Skin of body (tissue), 3 donors: ENCODE measurements at places on chromosomes 12 and 14. TPM values are rescaled to one million over a fixed set of nuclear protein-coding genes. Genes with fewer than 3 reads are reported as not detected.

Gene GPR137C
- 3.0 TPM for total RNA-seq

Gene CD163
- 15.0 TPM for total RNA-seq

DNA sequence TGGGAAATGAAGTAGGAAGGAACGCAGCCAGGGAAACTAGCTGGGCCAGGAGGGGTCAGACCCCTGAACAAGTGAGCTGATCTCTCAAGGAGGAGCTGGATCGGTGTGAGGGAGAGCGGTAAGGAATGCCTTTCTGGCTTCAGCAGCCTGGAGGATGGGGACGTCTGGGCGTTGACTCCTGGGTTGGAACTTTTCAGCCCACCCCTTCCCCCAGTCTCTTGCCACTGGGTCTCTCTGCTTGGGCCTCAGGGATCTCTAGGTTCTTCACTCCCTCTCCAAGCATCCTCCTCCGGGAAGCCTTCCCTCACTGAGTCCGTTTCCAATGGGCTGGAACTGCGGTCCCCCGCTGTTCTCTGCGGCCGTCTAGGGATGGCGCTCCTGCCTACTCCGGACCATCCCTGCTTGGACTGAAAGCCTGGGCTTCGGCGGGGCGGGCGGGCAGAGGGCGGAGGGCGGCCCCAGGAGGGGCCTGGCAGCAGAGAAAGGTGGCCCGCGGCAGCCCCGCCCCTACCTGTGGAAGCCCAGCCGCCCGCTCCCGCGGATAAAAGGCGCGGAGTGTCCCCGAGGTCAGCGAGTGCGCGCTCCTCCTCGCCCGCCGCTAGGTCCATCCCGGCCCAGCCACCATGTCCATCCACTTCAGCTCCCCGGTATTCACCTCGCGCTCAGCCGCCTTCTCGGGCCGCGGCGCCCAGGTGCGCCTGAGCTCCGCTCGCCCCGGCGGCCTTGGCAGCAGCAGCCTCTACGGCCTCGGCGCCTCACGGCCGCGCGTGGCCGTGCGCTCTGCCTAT, at the start of gene KRT7:
KRT7 (plus strand) TSS at position 570 of the 788 bp plus-strand sequence; CDS start at position 624, 54 bp downstream.
- DNase-seq = no peak

- DNase-seq = no peak
Measured at GRCh38 chr12:105764216-105764835, 374.4 kb downstream of the NUAK1 start.

Gene NELL2
- total RNA-seq = 12.7 TPM

- DNase-seq = peak; percentile 43
Measured at GRCh38 chr12:71333418-71333817, 106.2 kb upstream of the LGR5 start.

DNA sequence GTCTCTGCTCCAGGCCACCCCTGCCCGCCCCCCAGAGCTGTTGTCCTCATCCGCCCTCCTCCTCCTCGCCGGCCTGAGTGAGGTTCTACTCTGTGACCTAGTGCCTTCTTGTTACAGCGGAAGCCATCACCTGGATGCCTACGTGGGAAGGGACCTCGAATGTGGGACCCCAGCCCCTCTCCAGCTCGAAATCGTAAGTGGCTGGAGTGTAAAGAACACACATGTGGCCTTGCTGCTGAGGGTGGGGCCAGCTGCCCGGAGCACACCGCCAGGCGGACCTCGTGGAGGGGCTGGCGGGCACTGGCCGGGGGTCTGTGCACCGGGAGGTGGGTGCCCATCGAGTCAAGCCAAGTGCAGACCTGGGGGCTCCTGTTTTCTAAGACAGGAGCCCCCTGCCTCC, 19.4 kb downstream of the MEG3 start:
- DNase-seq = no peak

DNA sequence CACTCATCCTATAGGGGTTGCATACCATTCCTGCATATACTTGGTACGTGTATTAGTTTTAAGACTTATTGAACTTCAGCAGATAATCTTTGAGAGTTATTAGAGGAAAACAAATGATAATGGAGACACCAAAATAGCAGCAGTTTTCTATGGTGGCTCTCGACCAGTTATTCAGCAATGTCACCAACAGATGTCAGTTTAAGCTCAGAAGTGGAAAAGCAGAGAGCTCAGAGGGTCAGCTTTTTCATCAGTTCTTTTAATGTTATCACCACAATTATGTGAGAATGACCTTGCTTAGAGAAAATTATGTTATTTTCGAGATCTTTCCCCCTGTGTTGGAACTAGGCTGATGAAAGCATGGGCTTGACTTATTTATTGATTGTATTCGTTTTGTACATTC, 32.0 kb downstream of the PTPN11 start:
- no peak for DNase-seq

GRCh38 chr14:38366374-38366773, 110.5 kb upstream of the CLEC14A start:
- DNase-seq = no peak

Gene KRT6C
- total RNA-seq = 3.5 TPM

- no peak for DNase-seq
Measured at GRCh38 chr14:69086537-69086936, 66.4 kb downstream of the DCAF5 start.

GRCh38 chr14:94307410-94307992, 14.4 kb upstream of the SERPINA10 start:
- no peak for DNase-seq

- DNase-seq = no peak
Measured at GRCh38 chr12:80490329-80490728, 46.3 kb downstream of the PTPRQ start.

DNA sequence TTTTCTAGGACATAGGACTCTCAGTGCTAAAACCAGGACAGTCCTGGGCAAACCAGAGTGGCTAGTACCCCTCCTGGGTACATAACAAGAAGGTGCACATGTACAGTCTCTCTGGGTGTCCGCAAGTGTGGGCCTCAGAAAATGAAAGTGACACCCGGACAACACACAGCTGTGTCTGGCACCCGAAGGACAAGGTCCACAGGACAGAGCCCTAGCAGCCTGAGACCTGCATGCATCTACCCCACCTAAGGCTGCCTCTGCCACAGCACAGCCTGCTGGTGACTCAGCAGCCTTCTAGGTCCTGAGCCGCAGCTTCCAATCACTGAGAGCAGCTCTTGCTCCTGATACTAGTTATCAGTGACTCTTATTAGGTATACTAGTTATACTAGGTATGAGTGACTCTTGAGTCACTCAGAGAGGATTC, 784.1 kb upstream of the TBX3 start:
- DNase-seq = no peak

DNA sequence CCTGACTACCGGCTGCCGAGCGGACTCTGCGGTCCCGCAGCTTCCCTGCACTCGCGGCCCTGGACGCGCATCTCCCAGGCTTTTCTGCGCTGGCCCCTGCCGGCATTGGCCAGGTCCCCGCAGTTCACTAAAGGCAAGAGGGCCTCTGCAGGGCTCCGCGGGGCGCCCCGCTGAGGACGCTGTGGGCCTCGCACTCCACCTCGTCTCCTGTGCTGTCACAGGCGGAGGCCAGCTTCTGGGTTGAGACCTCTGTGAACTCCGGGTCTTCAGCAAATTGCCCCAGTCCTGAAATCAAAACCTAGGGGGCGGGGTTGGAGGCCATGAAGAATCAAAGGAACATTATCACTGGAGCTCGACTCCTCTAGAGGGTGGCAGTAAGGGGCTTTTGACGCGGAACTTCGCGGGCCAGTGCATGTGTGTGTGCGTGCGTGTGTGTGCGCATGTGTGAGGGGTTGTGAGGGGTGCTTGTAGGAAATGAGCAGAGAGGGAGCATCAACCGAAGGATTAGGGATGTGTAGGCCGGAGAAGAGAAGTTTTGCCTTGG, 68.5 kb upstream of the CAPRIN2 start:
- DNase-seq = peak; percentile 28

DNA sequence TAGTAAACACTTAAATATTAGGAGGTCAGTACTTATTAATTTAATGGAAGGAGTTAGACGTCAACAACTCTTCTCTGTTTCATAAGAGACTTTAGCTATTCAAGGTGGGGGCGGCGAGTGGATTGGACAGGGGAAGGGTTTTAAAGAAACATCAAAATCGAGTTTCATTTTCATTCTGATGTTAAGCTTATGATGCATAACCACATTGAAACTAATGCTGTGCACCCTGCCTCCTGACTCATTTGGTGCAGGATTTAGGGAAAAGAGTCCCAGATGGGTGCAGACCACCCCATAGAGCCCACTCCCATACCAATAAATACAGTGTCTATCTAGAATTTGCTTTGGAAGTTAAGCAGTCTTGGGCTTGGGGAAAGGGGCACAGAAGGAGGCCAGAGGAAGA, 7.4 kb downstream of the ZBTB39 start:
- DNase-seq = no peak

- no peak for DNase-seq
Measured at GRCh38 chr12:127393896-127394295, 873.1 kb upstream of the TMEM132C start.

GRCh38 chr12:128813883-128814282, 9.9 kb downstream of the SLC15A4 start:
- DNase-seq = no peak

DNA sequence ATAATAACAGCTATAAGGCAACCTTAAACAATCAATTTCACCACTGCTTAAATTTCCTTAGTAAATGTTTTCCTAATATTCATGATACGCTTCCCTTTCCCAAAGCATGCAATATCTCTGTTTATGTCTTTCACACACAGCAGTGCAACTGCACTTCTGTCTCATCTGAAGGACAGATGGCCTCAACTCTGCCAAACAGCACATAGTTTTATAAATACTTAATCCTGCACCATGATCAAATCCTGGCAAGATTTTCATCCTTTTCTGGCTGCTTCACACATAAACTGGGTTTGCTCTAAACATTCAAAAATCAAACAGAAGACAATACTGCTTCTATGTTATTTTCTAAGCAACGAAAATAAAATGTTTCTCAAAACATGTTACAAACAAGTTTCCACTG, 266.3 kb downstream of the ITPR2 start:
- DNase-seq = peak; percentile 97

Gene ITGB7
- 2.5 TPM for total RNA-seq

DNA sequence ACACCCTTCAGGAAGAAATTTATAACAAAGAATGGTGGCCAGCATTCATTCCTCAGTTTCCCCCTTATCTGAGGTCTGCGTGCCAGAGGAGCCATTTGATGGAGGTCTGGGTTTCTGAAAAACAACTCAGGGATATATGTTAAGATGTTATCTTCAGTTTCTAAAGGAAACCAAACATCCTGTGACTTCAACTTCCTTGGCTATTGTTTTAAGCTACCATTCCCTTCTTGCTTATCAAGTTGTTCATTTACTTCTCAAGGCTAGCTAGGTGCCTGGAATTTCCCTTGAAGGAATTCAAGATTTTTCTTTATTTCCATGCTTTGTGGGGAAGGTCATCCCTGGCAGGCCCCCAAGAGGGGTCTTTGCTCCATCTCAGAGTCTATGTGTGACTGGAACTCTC, 27.1 kb upstream of the OXA1L start:
- DNase-seq = no peak

- peak; percentile 90 for DNase-seq
Measured at GRCh38 chr14:89085737-89086382, 261.4 kb downstream of the TTC8 start.

DNA sequence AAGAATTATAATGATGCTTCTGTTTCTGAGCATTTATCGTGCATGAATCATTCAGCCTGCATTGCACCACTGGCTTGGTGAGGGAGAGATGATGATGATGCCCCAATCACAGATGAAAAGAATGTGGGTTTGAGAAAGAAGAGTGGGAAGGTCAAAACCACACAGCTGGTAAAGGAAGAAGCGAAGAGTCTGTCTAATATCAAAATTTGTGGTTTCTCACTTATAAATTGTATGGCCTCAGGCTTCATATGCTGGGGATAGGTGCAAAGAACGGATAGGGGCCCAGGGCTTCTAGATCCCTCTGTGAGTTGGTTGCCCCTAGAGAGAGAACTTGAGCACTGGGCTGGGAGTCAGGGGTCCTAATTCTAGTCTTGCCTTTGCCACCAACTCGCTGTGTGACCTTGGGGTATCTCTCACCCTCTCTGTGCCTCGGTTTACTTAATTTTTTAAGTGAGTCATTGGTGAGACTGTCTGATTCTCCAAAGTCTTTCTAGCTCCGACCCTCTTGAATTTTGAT, 2.2 kb downstream of the OASL start:
- DNase-seq = no peak

DNA sequence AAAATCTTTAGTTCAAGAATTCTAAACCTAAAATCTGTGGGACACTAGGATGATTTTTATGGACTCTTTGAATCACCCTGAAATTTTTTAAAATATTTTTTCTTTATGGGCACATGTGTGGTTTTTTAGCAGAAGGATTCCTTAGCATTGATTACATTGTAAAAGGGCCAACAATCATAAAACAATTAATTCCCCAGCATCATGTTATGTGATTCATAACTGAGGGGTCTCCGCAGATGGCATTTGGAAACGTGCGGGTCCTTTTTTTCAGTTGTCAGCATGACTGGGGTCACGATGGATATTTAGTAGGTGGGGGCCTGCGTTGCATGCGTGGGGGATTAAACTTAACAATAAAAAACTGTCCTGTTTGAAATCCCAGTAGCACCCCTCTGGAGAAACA, 52.5 kb downstream of the NTF3 start:
- DNase-seq = no peak

Gene KRT6B
- 204 TPM for total RNA-seq
